ENCODE measurements at places on chromosomes 13 and 19.

DNA sequence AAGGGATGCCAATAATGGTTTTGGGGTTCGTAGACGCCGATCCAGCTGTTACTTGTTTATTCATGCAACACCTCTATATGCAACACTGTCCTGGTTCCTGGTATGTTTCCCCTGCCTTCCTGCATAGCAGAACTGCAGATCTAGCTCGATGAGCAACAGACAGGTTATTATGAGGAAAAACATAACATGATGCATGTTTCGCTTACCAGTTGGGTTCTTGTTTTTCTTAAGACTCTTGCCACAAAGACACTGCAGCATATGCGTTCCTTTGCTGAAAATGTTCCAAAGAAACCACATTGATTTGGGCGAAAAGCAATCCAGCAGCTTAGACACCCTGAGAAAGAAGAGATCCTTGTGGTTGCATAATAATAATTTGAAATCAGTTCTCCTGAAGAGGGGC is 583 bp downstream of the FGF14 start:
- no peak for DNase-seq

- no peak for DNase-seq
Observed at GRCh38 chr13:77328819-77329132, 1.9 kb upstream of the MYCBP2 start.

DNA sequence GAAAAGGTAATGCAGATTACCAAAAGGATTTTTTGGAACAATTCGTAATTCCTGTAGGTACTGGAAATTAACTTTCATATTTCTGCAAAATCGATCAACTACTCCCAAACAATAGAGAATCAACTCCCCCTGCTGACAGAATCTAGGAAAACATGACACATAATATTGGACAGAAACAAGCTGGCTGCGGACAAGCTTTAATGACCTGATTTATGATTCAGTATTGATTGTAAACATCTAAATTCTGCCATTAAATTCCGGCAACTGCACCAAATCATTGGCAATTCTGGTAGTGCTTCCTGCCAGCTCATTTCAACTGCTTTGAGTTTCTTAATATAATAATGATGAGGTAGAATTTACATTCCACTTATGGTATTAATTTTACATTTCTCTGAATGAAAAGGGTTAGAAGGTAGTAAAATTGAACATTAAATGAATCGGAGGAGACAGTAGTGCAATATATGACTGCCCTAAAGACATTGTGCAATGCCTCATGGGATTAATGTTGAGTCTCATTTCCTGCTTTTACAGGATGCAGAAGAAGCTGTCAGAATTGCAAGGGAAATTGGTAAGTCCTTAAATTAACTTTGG is 146.5 kb downstream of the PCCA start:
- DNase-seq = no peak

DNA sequence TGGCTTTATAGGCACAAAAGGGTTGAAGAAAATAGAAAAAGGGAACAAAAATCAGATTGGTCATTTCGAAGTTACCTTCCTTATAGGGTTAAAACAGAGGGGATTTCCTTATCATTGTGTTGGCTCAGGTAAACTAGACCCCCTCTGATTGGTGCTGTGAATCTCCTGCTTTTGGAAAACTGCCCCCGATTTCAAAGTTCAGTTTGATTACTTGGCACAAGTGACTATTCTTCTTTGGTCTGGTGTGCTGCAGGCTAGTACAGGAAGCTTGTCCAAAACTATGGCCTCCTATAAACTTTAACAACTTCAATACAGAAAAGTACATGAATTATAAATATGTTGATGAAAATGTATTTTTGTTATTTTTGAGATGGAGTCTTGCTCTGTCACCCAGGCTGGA is 13.9 kb upstream of the TPTE2 start:
- no peak for DNase-seq

DNA sequence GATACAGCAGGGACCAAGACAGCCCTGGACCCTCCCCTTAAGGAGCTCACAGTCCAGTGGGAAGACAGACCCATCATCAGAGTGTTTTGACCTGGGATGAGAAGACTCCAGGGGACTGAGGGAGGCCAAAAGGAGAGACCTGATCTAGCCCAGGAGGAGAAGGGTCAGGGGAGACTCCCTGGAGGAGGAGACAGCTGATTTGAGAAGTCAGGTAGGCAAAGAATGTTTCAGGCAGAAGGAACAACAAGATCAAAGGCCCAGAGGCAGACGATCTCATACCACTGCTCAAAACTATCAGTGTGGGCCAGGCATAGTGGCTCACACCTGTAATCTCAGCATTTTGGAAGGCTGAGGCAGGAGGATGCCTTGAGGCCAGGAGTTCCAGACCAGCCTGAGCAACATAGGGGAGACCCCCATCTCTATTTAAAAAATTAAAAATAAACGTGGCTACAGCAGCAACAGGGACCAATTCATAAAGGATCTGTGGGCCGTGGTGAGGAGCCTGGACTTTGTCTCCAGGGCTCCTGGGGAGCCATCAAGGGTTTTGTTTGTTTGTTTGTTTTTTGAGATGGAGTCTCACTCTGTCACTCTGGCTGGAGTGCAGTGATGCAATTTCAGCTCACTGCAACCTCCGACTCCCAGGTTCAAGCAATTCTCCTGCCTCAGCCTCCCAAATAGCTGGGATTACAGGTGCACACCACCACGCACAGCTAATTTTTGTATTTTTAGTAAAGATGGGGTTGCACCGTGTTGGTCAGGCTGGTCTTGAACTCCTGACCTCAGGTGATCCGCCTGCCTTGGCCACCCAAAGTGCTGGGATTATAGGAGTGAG is 2.2 kb upstream of the COX6B1 start:
- DNase-seq = no peak

DNA sequence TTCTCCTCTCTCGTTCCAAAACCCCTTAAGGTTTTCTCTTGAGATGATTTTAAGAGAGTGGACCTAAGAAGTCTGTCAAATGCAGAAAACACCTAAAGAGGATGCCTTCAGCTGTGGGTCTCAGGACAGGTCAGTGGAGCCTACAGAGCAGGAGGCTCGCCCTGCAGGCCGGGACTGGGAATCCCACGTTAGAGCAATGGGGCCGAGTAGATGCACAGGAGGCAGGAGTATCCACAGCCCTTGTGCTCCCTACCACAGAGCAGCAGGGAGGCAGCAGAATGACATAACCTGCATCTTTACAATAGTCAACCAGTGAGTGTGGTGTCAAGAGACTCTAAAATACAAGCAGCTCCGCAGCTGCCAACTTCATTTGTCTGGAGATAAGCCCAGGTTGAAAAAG is 229.4 kb downstream of the MTUS2 start:
- DNase-seq = no peak

DNA sequence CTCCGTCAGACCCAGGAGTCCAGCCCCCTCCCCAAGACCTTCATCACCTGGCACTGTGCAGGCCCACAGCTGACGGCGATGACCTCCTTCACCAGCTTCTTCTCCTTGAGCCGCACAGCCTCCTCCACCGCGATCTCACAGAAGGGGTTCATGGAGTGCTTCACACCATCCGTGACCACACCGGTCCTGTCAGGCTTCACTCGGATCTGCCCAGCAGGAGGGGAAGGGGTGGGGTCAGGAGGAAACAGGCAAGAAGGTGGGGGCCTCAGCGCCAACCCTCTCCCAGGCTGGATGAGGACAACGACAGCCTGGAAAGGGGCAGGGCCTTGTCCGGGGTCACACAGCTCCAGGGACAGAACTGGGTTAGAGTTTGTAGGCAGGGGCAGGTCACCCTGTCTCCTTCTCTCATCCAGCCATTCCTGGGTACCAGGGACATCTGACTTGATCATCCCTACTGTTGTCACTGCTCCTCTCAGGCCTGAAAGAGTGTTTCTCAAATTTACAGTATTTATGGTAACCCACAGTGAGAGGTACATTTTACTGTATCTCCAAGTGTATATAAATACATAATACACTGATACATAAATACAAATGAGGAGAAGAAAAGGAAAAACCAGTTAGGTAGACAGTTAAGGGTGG is 12.0 kb downstream of the ETFB start:
- no peak for DNase-seq

- DNase-seq = no peak
Observed at GRCh38 chr19:41564515-41565378, 11.2 kb upstream of the CEACAM21 start.

DNA sequence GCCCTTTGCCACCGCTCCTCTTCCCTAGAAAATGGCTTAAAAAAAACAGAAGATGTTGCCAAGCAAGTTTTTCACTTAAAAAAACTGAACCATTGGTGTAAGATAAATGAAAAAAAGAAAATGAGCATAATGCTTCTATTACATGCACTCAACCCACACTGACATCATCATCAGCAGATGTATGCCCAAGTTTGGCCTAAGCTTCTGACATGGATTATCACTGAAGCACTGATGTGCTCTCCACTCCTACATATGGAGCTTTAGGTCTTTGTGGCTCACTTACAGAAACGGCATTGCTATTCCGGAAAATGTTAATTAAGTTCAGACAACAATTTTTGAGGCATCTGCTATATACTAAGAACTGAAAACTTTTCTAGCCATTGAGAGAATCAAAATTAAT is 8.0 kb downstream of the RXFP2 start:
- no peak for DNase-seq

DNA sequence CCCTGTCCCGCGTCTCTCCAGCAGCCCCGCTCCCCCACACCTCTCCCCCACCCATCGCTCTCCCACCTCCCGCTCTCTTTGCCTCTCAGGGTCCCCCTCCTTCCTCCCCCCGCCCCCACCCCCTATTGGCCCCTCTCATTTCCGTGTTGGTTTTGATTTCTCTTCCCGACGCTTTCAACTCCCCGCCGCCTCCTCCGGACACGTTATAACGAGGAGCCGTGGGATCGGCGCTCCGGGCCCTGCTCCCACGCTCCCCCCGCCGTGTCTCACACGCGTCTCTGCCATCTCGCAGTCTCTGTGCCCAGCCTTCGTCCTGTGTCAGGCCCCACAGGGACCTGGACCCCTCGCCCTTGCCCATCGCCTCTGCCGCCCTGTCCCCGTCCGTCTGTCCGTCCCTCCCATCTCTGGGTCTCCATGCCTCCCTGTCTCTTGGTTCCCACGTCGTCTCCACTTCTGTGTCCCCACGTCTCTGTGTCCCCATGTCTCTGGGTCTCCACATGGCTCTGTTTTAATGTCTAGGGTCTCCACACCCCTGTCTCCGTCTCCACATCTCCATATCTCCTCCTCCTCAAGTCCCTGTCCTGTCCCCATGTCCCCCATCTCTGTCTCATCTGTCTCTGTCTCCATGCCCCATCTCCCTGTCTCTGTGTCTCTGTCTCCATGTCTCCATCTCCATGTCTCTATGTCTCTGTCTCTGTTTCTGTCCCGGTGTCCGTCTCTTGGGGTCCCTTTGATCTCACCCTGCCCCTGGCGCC is 13.1 kb downstream of the ERFL start:
- DNase-seq = no peak

DNA sequence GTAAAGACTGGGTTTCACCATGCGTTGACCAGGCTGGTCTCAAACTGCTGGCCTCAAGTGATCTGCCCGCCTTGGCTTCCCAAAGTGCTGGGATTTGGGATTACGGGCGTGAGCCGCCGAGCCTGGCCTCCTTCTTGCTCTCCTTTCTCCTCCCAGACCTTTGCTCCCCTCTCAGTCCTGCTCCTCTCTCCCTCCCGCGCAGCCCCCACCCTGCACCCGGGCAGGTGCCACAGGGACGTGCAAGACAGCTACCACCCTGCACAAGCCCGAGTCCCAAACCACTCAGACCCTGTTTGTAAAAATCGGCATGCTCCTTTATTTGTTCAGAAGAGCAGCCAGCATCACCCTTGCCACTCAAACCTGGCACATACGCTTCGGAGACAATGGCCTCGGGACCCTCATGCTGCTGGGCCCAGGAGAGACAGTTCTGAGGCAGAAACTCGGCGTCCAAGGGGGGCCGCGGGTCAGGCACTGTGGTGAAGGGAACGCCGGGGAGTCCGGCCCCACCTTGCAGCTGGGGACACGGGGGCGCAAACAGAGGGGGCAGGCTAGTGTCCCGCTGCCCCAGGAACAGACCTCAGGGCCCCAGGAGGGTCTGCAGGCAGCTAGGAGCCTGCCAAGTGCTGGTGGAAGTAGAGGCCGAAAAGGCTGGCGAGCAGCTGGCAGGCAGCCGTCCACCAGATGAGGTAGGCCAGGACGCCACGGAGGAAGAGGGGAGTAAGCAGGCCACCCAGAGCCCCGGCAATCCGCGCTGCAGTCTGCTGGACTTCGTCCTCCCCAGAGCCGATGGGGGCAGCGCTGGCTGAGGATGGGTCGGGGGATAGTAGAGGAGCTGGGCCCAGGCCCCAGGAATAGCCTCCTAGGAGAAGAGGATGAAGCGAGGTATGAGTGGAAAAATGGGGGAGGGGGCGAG is 18.7 kb downstream of the TMEM161A start:
- DNase-seq = no peak

DNA sequence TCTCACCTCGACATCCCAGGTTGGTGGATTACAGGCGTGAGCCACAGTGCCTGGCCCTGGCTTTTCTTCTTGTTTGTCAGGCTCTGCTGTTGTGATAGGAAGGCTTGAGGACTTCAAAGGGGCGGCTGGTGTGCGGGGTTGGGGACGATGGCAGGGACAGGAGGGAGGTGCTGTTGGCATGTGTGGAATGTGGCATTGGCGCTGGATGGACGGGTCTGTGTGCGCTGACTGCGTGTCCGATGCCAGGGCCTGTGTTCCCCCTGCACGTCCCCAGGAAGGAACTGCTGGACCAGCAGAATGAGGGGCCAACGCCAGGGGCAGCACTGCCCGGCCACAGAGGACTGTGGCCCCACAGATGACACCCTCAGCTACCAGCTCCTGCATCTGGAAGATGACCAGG is 12.7 kb upstream of the PTBP1 start:
- no peak for DNase-seq

GRCh38 chr13:31240921-31241320 is 41.1 kb downstream of the B3GLCT start:
- no peak for DNase-seq

- DNase-seq = no peak
Observed at GRCh38 chr19:4042731-4043082, 24.0 kb downstream of the ZBTB7A start.

DNA sequence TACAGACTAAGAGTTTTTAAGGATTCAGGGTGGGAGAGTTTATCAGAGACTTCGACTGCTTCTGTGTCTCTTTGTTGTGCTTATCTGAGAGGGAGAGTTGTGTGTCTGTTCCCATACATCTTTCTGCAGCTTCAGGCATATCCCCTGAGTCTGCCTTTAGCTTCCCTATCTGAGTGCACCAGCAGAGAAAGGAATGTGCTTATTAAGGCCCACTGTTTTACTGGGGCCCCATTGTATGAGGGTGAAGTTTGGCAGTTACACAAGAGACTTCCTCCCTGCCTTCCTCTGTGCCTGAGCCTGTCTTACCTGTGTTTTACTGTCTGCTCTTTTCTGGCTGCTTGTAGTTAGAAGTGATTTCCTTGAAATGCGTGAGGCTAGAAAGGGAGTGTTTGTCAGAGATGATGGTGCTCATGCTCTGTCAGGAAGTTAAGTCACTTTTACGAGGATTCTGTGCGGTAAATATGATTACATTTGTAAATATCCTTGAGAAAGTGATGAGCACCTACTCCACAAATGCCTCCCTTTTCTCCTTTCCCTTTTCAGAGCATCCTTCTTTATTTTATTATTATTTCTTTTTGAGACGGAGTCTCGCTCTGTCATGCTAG is 1228.9 kb upstream of the MIR17HG start:
- DNase-seq = no peak

DNA sequence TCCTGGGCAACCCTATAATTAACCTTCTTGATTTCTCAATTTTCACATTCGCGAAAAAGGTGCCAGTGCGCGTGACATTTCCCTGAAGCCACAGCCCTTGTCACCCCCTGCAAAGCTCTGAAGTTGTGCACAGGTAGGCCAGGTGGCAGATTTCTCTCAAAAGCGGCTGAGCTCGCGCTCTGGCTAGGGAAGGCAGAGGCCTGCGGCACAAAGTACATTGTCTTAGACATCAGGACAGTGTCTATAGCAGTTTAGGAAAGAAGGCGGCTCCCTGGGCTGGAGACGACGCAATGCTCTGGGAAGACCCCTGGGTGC is 42.9 kb upstream of the ZNF14 start:
- no peak for DNase-seq

- DNase-seq = no peak
Observed at GRCh38 chr19:57719901-57720519, 7.4 kb downstream of the ZNF671 start.
